Stomach (tissue), 19 donors: ENCODE measurements at places on chromosomes 5 and 9. TPM values are rescaled to one million over a fixed set of nuclear protein-coding genes. Genes with fewer than 3 reads are reported as not detected.

DNA sequence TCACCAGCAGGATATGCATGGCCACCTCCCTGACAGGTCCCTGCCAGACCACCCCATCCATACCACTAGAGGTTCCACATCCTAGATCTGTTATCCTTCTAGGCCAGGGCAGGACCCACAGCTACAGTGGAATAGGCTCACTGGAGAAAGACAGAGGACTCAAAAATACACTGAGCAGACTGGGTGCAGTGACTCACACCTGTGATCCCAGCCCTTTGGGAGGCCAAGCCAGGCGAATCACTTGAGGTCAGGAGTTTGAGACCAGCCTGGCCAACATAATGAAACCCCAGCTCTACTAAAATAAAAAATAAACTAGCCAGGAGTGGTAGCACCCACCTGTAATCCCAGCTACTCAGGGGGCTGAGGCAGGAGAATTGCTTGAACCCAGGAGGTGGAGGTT, 56.5 kb upstream of the TESK1 start:
- DNase-seq, result no peak

DNA sequence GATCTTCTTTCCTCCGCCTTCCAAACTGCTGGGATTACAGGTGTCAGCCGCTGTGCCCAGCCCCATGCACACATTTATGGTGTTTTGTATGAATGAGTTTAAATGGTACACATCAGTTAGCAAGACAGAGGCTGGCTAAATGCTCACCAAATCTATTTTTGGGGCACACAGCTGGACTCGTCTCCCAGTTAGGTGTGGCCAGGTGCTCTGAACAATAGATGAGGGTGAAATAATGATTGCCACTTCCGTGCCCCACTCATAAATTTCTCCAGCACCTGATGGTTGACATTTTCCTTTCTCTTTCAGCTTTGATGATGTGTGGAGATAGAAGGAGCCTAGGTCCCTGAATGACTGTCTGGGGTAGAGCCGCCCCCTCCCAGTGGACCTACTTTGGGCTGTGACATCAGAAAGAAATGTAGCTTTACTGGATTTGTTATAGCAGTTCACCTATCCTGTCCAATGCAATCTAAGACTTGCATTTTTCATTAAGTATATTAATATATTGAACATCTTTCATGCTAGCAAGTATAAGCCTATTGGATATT, 8.6 kb upstream of the RAPGEF1 start:
- DNase-seq, result no peak

DNA sequence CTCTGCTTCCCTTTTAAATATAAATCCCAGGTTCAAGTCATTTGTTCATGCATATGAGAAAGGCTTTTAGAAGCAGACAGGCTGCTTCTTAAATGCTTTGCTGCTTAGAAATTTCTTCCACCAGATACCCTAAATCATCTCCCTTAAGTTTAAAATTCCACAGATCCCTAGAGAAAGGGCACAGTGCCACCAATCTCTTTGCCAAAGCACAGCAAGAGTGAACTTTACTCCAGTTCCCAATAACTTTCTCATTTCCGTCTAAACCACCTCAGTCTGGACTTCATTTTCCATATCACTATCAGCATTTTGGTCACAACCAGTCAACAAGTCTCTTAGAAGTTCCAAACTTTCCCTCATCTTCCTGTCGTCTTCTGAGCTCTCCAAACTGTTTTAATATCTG, 679.8 kb upstream of the FTMT start:
- no peak for DNase-seq

Gene GARIN3
- total RNA-seq, result not detected
